ENCODE measurements at places on chromosomes 12 and 14.

- no peak for DNase-seq
These were observed 1.9 kb downstream of the LMO3 start for GRCh38 chr12:16603916-16604575.

DNA sequence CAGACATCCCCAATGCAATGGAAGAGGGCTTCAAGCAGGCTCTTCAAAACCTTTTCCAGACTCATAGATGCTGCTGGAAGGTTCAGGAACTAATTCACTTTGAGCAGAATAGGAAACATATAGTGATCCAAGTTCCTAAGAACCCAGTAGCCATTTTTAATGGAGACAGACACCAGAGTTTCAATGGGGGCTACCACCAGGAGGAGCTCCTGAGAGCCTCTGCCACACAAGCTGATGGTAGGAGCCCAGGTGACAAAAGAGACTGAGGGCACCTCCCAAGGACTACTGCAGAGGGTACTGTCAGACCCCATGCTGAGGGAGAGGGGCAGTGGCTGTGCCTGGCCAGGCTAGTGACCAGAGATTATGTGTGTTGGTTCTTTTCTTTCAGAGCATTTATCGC lies 45.9 kb downstream of the IFNG start:
- no peak for DNase-seq

- DNase-seq = no peak
These were observed 167.3 kb downstream of the RGS6 start for GRCh38 chr14:72099566-72099965.

DNA sequence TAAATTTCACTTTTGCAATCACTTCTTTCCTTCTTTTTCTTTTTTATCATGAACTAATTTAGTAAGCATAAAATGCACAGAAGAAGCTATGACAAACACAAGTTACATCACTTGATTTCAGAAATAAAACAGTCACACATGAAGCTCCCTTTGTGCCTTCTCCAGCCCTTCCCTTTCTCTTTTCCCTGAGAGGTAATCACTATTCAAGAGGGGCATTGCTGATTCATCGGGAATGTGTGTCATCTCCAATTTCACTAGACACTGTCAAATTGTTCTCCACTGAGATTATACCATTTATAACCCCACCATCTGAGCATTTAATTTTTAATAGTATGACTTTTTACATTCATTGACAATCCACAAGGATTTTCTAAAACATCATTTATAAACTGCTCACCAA lies 91.6 kb upstream of the PTPRQ start:
- no peak for DNase-seq

GRCh38 chr12:6307529-6307928 lies 3.0 kb upstream of the PLEKHG6 start:
- DNase-seq = no peak

GRCh38 chr12:130787041-130787440 lies 52.0 kb downstream of the STX2 start:
- no peak for DNase-seq
